Activated T-helper 1 cell treated with anti-CD3 and anti-CD28 coated beads, Interleukin-12 subunit alpha, Interleukin-12 subunit beta, Interleukin-2, Interleukin-4 antibody, amounts not matched to agents 30 ng/mL and 10 ng/mL and 1 ng/mL, durations not matched to agents 14 hours and 24 hours and 36 hours (primary cell): ENCODE measurements at places on chromosomes 7 and 10. TPM values are rescaled to one million over a fixed set of nuclear protein-coding genes. Genes with fewer than 3 reads are reported as not detected.

DNA sequence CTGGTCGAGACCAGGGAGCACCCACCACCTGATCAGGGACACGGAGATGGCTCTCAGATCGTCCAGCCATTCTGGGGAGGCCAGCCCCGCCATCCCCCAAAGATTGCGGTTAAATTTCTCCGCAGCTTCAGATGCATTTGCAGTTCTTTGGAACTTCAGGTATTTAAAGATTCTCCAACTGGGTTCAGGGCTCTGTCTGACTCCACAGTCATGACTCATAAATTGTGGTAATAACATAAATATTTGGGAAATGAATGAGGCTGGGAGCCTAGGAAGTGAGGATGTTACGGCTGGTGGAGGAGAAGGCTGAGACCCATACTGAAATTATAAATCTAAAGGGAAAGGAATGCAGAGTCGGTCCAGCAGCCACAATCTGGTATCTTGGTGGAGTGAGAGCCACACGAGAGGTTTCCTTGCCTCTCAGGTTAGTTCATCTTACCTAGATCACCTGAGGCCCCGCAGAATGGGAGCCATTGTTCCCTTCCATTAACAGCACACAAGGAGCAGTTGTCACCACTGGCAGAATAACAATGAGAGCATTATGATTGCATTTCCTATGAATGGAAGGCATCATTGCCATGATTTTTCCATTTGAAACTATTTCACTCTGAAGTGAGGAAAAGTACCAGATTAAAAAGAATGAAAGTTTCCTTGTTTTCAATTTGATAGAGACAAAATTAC lies 26.7 kb upstream of the DNAJB6 start:
- no peak overlapping the region for H3K4me3 ChIP-seq
- no peak for DNase-seq
- no peaks in the 10 kb centered on the region for H3K36me3 ChIP-seq
- H3K27me3 ChIP-seq = no peaks in the 10 kb centered on the region

DNA sequence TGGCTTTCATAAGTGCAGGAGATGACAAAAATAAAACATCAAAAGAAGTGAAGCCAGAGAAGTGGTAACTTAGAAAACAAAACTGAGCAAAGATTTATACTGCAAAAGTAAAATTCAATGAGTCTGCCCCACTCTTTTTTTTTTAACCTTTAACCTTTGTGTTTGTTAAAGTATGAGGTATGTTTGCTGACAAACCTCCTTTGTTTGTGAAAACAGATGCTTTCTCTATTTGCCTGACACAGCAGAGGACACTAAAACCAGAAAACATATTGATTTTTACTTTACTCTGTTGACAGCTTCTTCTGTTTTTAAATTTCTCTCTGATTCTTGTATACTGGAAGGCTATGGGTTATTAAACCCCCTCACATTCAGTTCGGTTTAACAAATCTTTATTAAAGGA lies 57.6 kb downstream of the SGMS1 start:
- H3K27me3 ChIP-seq = no peaks in the 10 kb centered on the region
- no peak for DNase-seq
- no peak overlapping the region for H3K4me3 ChIP-seq
- no peak overlapping the region for H3K27ac ChIP-seq
- peaks cover 4% of the 10 kb centered on the region for H3K36me3 ChIP-seq
- no peaks in the 10 kb centered on the region for H3K4me1 ChIP-seq

GRCh38 chr7:33471636-33472242 lies 342.4 kb downstream of the BBS9 start:
- H3K36me3 ChIP-seq = no peaks in the 10 kb centered on the region
- no peaks in the 10 kb centered on the region for H3K4me1 ChIP-seq
- H3K27me3 ChIP-seq = no peaks in the 10 kb centered on the region
- no peak overlapping the region for H3K4me3 ChIP-seq

DNA sequence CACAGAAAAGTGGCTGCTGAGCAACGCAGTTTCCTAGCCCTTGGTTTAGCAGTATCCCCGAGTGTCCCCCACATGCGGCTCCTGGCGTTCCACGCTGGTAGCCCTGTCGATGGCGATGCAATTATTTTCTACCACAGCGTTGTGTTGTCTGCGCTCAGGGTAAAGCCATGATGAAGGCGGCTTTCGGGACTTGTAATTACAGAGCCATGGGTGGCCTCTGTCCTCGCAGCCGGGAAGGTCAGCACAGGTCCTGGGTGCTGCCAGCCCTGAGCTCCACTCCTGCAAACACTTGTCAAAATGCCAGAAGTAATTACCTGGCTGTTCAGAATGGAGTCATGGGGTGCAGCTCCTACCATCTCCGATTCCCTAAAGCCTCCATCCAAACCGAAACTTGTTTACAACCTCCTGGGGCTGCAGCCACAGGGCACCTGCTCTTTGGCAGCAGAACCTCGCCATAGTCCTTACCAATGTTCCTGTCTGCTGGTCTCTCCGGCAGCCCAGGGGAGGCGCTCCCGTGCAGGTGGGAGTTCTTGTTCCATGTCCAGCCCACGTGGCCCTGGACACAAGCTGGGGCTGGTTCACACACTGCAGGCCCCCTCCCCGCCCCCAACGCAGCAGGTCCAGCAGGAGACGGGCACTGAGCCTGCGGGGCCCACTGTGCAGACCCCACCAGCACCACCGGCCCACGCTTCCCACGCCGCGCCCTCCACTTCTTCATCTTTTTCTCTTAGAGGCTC lies 512.6 kb downstream of the PTPRN2 start:
- H3K36me3 ChIP-seq = no peaks in the 10 kb centered on the region
- no peaks in the 10 kb centered on the region for H3K4me1 ChIP-seq

DNA sequence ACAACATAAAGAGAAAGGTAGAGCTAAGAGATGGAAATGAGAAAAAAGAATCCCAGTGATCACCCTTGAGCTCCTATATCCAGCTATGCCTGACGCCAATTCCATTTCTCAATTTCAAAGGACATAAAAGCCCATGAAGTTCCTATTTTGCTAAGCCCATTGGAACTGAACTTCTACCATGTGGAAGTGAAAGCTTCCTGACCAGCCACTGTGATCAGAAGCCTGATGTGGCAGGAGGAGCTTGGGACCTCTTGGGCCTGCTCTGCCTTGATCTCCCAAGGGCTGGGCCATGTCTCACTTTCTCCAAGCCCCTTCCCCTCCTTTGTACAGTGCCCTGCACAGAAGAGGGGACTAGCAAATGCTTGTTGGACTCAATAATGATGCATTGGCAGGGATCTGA lies 52.7 kb downstream of the PRLHR start:
- H3K4me1 ChIP-seq = no peaks in the 10 kb centered on the region
- H3K27me3 ChIP-seq = peaks cover 24% of the 10 kb centered on the region
- no peak overlapping the region for H3K4me3 ChIP-seq
- no peak overlapping the region for H3K27ac ChIP-seq
- DNase-seq = no peak

GRCh38 chr7:144384071-144384470 lies 19.4 kb downstream of the NOBOX start:
- H3K36me3 ChIP-seq = peaks cover 3% of the 10 kb centered on the region
- peaks cover 15% of the 10 kb centered on the region for H3K4me1 ChIP-seq
- DNase-seq = no peak
- no peak overlapping the region for H3K4me3 ChIP-seq

DNA sequence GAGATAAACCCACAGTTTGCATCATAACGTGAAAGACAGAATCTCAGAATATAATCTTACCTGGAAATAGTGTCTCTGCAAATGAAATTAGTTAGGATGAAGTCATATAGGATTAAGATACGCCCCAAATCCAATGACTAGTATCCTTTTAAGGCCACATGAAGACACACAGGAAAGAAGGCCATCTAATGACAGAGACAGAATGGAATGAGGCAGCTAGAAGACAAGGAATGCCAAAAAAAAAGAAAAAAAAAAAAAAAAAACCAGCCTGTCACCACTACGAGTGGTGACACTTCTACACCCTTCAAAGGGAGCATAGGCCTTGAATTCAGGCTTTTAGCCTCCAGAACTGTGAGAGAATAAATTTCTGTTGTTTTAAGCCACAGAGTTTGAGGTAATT lies 82.9 kb downstream of the HYCC1 start:
- no peaks in the 10 kb centered on the region for H3K4me1 ChIP-seq
- no peak overlapping the region for H3K27ac ChIP-seq
- no peak overlapping the region for H3K4me3 ChIP-seq
- H3K27me3 ChIP-seq = peaks cover 3% of the 10 kb centered on the region

DNA sequence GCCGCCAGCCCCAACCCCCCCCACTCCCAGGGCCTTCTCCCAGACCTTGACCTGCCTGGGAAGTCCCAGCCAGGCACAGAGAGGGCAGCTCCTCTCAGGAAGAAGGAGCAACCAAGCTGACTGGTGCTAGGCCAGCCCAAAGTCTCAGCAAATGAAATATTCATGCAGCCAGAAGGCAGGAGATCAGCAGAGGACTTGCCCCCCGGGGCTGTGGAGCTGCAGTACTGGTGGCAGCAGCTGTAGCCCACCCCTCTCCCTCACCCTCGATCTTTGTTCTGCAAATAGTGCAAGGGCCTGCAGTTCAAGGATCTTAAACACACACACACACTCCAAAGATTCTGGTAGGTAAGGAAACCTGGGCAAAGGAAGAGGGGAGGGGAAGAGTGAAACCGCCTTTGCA lies 3.5 kb upstream of the SRRM3 start:
- no peak overlapping the region for H3K27ac ChIP-seq
- H3K4me3 ChIP-seq = no peak overlapping the region
- H3K36me3 ChIP-seq = no peaks in the 10 kb centered on the region
- no peak for DNase-seq
- peaks cover 11% of the 10 kb centered on the region for H3K27me3 ChIP-seq

GRCh38 chr10:49362596-49363260 lies 33.2 kb downstream of the DRGX start:
- H3K27ac ChIP-seq = no peak overlapping the region
- no peaks in the 10 kb centered on the region for H3K27me3 ChIP-seq
- H3K4me1 ChIP-seq = no peaks in the 10 kb centered on the region
- H3K36me3 ChIP-seq = no peaks in the 10 kb centered on the region
- DNase-seq = no peak

DNA sequence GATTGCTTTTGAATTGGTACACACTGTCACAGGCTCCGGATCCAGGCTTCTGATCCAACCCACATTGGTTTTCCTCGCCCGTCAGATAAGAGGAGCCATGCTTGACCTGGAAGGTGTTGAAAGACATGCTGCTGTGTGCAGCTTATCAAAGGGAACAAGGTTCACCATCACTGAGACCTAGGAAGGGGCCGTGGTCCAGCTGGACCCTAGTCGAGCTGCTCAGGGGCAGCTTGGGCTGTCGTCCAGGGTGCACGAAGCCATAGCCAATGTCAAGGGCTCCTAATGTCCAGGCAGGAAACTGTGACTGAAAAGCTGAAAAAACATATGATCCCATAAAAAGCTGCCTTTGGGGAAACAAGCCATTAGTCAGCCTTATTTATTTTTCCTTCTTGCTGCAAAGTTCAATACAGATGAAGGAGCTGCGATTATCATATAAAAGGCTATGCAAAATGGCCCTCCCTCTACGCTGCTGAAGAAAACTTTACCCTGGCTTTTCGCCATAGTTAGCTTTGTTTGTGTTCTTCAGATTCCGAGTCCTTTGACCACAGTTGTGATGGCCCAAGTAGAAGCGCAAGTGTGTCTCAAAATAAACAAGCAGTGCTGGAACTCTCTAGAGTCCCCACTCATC lies 118.0 kb downstream of the CREB5 start:
- no peak overlapping the region for H3K4me3 ChIP-seq
- no peaks in the 10 kb centered on the region for H3K36me3 ChIP-seq
- H3K4me1 ChIP-seq = no peaks in the 10 kb centered on the region
- H3K27ac ChIP-seq = no peak overlapping the region

DNA sequence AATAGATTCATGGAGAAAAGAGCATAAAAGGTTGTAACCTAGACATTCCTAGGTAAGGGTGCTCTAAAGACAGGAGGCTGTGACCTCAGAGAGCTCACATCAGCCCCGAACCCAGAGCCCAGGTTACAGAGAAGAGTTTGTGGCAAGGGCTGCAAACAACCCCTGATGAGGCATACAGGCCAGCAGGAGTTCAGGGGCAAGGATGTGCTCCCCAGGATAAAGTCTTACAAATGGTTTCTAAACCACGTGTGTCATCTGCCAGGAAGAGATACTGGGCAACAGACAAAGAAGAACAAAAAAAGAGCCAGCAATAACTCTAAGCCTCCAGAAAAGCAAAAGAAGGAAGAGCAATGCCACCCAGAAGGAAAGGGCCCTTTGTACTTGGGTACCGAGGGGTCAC lies 27.7 kb downstream of the NCAPG2 start:
- no peaks in the 10 kb centered on the region for H3K27me3 ChIP-seq
- no peak for DNase-seq
- H3K4me3 ChIP-seq = no peak overlapping the region
- peaks cover 32% of the 10 kb centered on the region for H3K4me1 ChIP-seq
- peak overlapping the region; percentile 27 for H3K27ac ChIP-seq
- peaks cover 46% of the 10 kb centered on the region for H3K36me3 ChIP-seq

DNA sequence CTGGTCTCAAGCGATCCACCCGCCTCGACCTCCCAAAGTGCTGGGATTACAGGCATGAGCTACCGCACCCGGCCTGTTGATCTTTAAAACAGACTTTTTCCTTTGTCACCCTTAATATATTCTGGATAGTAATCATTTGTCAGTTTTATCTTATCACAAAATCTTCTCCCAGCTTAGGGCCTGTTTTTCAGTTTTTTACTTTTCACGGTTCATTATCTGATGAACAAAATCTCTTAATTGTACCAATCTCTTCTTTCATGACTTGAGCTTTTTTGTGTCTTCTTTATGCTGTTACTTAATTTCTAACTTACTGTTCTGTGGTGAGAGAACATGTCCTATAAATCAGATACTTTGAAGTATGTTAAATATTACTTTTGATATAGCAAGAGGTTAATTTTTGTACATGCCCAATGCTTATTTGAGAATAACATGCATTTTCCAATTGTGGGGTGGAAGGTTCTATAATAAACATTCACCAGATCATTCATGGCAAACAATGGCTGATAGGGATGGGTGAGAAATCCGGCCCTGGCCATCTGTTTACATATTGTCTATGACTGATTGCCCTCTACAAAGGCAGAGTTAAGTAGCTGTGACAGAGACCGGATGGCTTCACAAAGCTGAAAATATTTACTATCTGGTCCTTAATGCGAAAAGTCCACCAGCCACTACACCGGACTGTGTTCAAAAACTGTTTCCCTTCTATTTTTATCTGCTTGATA lies 5.3 kb downstream of the PAPOLB start:
- no peak overlapping the region for H3K27ac ChIP-seq
- no peak overlapping the region for H3K4me3 ChIP-seq
- H3K36me3 ChIP-seq = no peaks in the 10 kb centered on the region
- peaks cover 5% of the 10 kb centered on the region for H3K4me1 ChIP-seq

DNA sequence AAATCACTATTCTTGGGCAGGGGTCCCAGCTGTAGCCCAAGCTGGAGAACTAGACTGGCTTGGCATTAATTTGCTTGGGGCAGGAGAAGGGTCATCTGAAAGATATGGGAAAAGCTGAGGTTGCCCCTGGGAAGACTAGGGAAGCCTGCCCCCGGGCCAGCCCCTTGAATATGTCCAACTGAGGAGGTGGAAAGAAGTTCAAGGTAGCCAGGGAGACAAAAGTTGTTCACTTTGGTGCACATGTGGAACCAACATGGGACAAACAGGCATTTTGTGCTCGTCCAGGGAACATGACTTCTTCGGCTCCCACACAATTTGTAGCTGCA lies 1.4 kb upstream of the LRRC61 start:
- H3K4me1 ChIP-seq = peaks cover 62% of the 10 kb centered on the region
- H3K27me3 ChIP-seq = no peaks in the 10 kb centered on the region
- peak overlapping the region; percentile 93 for H3K4me3 ChIP-seq
- H3K27ac ChIP-seq = peak overlapping the region; percentile 98
- DNase-seq = no peak

The SPDYE1 gene
- not detected in 2 replicates for total RNA-seq

The GIMAP8 gene
- 9.2 and 9.4 TPM in 2 replicates for total RNA-seq

The NPY4R2 gene
- not detected in 2 replicates for total RNA-seq

The KCNMA1 gene
- not detected in 2 replicates for total RNA-seq

The CAV2 gene
- total RNA-seq = not detected in 2 replicates

The VAX1 gene
- total RNA-seq = not detected in 2 replicates

The FXYD4 gene
- total RNA-seq = 0.44 TPM in 1 of 2 replicates, not detected in the other

The SPDYE2B gene
- total RNA-seq = not detected in 2 replicates

The DIP2C gene
- total RNA-seq = 1.5 and 1.6 TPM in 2 replicates

The MEIG1 gene
- 0.44 TPM in 1 of 2 replicates, not detected in the other for total RNA-seq

The CCDC201 gene
- total RNA-seq = not detected in 2 replicates

The HMX3 gene
- total RNA-seq = not detected in 2 replicates
